PC-9 (cell line): ENCODE measurements at places on chromosomes 7 and 10. TPM values are rescaled to one million over a fixed set of nuclear protein-coding genes. Genes with fewer than 3 reads are reported as not detected.

GRCh38 chr7:54857294-54857693 is 98.3 kb upstream of the SEC61G start:
- no peak overlapping the region for H3K27ac ChIP-seq
- no peaks in the 10 kb centered on the region for H3K36me3 ChIP-seq
- H3K4me1 ChIP-seq = no peaks in the 10 kb centered on the region
- H3K4me3 ChIP-seq = no peak overlapping the region
- H3K27me3 ChIP-seq = no peaks in the 10 kb centered on the region

The CFAP70 gene
- 3.1 and 4.1 TPM in 2 replicates for total RNA-seq

DNA sequence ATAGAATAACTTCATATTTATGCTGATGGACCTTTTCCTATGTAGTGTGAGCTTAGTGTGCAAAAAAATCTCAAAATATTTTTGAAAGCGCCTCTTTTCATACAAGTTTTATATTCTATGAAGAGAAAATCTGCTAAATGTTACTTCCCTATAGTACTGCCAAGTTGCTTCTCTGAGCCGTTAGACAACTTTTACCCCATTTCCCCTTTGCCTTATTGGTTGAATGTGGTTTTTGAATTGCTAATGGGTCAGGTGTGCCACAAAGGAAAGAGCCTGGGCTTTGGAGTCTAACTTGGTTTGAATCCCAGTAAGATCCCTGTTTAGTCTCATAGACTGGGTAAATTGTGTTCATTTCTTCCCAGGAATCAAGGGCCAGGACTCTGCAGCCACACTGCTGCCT is 261.5 kb downstream of the SNX10 start:
- H3K36me3 ChIP-seq = no peaks in the 10 kb centered on the region
- H3K4me3 ChIP-seq = no peak overlapping the region
- no peak for DNase-seq
- no peak overlapping the region for H3K27ac ChIP-seq
- H3K27me3 ChIP-seq = no peaks in the 10 kb centered on the region

The CSGALNACT2 gene
- total RNA-seq = 7.2 and 8.5 TPM in 2 replicates

- no peaks in the 10 kb centered on the region for H3K36me3 ChIP-seq
- no peak for DNase-seq
- no peaks in the 10 kb centered on the region for H3K4me1 ChIP-seq
- H3K27ac ChIP-seq = no peak overlapping the region
- H3K4me3 ChIP-seq = no peak overlapping the region
- H3K27me3 ChIP-seq = no peaks in the 10 kb centered on the region
These were observed 101.0 kb upstream of the JCAD start for GRCh38 chr10:30160271-30160982.

GRCh38 chr10:102230264-102230860 is 4.3 kb downstream of the ELOVL3 start:
- H3K4me1 ChIP-seq = peaks cover 9% of the 10 kb centered on the region
- DNase-seq = peak; percentile 61
- no peak overlapping the region for H3K27ac ChIP-seq
- no peaks in the 10 kb centered on the region for H3K27me3 ChIP-seq
- peak overlapping the region; percentile 57; the same call in 1 of the 2 replicates for H3K4me3 ChIP-seq
